AG09319 (cell line): ENCODE measurements at places on chromosomes 12 and 14.

- DNase-seq, result no peak
Measured at GRCh38 chr12:107108995-107109508, 15.7 kb upstream of the CRY1 start.

GRCh38 chr14:74290415-74290814 lies 12.3 kb downstream of the ABCD4 start:
- DNase-seq, result no peak

DNA sequence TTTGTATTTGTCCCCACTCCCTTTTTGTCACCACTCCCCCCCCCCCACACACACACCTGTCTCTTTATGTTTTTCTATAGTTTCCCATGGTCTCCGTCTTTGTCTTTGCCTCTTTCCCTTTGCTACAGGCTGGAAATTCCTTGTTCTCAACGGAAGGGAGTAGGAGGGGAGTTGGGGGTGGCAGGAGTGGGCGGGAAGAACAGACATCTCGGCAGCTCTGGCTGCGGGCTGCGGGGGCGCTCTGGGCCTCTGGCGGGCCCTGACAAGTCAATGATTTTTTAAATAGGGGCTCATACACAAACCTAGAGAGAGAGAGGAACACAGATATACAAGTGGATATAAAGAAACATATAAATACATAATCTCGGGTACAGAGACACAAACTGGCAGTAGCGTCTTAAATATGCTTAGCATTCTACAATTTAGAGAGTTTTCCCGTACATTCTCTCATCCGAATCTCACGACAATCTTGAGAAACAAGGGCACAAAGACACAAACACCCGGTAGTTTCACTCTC lies 2.4 kb upstream of the NAB2 start:
- no peak for DNase-seq

GRCh38 chr12:6570264-6570887 lies 2.3 kb upstream of the NOP2 start:
- DNase-seq, result no peak

DNA sequence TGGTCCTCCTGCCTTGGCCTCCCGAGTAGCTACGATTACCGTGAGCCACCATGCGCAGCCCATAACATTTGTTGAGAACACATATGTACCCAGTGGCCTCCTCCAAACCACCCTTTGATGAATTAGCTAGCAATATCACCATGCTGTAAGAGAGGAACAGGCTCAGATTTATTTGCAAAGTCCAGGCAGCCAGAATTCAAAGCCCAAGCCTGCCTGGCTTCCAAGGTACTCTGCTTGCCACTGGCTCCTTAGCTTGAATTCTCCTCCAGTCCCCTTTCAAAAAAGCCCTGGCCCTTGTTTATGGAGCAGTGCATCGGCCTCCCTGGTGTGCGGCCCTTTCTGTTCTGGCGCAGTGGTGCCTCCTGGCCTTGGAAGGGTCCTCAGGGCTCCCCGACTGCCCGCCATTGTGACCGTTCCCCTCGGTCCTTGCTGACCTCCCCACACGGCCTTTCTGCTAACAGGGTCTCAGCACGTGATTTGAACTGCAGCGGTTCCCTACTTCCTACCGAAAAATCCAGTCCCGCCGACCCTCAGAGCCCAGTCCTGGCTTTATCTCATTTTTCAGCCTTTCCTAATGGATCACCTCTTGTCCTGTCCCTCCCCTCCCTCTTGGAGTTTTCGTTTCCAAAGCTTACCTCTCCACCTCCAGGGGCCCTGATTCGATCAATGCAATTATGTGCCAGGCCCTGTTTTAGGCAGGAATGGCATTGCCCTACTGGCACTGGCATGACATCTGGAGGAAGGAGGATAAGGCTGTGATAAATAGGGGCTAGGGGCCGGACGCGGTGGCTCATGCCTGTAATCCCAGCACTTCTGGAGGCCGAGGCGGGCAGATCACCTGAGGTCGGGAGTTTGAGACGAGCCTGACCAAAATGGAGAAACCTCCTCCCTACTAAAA lies 22.0 kb downstream of the SLC25A29 start:
- DNase-seq, result no peak

DNA sequence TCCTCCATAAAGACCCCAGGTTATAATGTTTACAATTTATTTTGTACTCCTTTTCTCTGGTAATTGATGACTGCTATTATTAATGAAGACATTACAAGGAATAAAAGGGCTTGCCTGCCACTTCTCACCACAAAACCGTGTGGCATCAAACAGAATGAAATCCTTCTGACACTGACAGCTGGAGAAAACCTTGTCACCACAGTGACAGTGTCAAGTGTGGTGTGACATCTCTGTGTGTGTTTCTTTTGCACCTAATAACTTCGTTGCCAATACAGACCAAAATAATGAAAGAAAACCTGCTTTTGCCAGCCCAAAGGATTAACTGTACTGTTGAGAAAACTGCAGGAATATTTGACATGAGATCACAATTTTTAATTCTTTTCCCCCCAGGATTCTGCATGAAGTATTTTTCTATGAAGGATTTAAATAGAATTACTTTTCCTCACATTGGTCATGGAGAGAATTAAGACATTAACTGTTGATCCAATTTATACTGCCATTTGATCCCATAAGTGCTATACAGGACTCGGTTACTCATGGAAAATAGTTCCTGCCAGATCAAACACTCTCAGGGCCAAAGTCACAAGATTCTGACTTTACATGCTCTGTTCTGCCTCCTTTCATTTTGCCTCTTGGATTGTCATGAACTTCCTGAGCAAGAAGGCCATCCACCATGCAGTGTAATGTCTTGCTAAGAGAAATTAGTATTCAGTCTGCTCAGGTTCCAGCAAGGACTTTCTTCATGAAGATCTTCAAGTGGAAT lies 60.4 kb upstream of the IFNG-AS1 start:
- DNase-seq, result no peak

GRCh38 chr12:111218499-111218898 lies 150.4 kb downstream of the PHETA1 start:
- no peak for DNase-seq

DNA sequence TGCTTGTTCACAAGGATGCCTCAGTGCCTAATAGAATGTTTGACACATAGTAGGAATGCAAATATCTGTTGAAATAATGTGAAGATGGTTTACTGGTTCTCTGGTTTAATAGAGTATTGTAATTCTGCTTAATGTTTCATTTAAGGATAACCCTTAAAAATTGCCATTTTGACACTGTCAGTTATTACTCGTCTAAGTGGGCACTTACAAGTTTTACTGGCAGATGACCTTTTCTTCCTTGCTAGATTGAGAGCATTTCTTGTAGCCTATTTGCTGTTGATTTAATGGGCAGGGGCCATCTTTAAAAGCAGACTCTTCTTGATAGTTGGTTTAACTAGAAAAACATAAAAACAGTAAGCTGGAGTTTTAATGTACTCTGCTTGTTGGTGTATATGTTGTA lies 1.9 kb downstream of the TMEM263 start:
- no peak for DNase-seq

- DNase-seq, result no peak
Measured at GRCh38 chr12:44307506-44308168, 471.8 kb downstream of the TMEM117 start.

- no peak for DNase-seq
Measured at GRCh38 chr12:130634866-130635265, 81.2 kb downstream of the RIMBP2 start.

DNA sequence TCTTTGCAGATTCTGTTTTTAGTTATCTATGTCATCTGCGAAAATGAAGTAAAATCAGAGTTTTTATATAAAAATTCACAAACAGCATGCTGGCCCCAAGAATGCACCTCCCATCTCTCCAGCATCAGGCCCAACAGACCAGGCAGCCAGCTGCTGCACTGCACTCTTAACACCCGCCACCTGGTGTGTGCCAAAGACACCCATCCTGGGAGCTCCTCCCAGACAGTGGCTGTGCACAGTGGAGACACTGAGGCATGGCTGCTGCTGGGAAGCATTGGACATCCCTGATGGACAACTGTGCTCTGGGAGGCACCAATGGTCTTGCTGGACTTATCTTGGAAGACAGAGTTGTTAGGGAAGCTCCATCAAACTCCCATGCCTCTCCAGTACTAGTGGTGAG lies 817.2 kb downstream of the TMEM121 start:
- no peak for DNase-seq

- no peak for DNase-seq
Measured at GRCh38 chr12:22856178-22856577, 231.2 kb downstream of the ETNK1 start.

DNA sequence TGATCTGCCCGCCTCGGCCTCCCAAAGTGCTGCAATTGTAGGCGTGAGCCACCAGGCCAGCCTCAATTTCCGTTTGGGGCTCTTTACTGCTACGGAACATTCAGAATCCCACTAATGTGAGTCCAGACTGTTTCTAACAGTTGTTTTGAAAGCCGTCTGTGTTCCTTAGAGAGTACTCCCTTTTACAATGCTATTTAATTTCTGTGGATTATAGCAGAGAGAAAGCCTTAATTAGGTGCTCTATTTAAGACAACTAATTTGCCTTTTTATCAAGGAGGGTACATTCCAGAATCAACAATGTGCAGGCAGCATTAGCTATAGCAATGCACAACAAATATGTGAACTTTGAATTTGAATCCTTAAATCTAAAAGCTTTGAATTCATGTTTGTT lies 2.8 kb upstream of the SAV1 start:
- no peak for DNase-seq

GRCh38 chr12:46149079-46149464 lies 119.8 kb downstream of the SLC38A1 start:
- DNase-seq, result no peak

GRCh38 chr14:43803076-43803689 lies 703.9 kb downstream of the FSCB start:
- DNase-seq, result no peak

GRCh38 chr12:56571121-56571520 lies 49.5 kb downstream of the RBMS2 start:
- no peak for DNase-seq

- DNase-seq, result no peak
Measured at GRCh38 chr14:59036134-59036533, 152.3 kb upstream of the DAAM1 start.

- no peak for DNase-seq
Measured at GRCh38 chr14:50773632-50774541, 57.1 kb downstream of the NIN start.

- no peak for DNase-seq
Measured at GRCh38 chr12:64212119-64212746, 9.9 kb downstream of the KICS2 start.

GRCh38 chr14:100698666-100699448 lies 27.8 kb upstream of the DLK1 start:
- no peak for DNase-seq

DNA sequence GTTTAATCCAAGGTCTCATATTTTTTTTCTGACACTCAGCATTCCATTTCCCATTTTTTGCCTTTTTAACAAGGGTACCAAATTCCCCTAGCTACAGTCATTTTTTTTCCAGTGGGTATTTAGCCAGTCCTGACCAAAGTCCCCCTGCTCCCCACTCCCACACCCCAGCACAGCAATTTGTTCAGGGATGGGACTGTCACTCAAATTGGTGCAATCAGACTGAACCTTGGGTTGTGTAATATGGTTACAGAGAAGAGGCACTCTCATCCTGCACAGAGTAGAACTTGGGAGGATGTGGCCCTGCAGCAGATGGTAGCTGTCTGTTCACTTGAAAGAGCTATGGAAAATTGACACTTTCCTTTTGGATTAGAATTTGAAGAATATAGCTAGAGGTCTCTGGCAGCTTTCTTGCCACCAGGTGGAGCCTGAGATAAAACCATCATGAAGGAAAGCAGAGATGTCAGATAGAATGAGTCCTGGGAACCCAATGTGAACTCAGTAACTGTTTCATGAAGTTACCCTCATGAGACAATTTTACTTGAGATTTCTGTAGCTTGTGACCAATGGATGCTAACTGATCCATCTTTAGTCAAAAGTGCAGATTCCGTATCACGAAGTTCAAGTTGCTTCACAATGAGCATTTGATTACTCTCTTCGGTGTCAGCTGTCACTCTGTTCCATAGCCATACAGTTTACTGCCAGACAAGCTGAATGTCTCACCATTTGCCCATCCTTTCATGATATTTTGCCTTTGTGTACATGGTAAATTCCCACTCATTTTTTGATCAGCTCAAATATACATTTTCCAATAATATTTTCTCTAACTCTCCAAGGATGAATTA lies 394.0 kb upstream of the SYT1 start:
- DNase-seq, result no peak

DNA sequence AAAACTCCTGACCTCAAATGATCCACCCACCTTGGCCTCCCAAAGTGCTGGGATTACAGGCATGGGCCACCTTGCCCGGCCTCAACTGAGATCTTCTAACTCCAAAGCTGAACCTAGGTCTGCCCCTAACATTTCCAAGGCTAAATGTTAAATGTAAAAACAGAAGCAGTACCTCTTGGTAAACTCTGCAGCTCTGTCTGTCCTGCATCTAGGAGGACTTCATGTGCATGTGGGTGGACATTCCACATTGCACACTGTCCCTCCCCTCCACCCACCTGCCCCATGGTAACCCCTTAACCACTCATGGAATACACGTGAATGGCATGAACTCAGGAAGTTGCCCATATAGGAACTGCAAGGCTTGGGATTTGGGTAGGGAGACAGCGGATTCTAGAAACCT lies 33.1 kb downstream of the SNX6 start:
- DNase-seq, result no peak

- no peak for DNase-seq
Measured at GRCh38 chr12:114757684-114758325, 73.8 kb upstream of the TBX3 start.

- no peak for DNase-seq
Measured at GRCh38 chr12:50057896-50058670, 687 bp downstream of the ASIC1 start.

- DNase-seq, result no peak
Measured at GRCh38 chr14:64502887-64503433, 678 bp downstream of the ZBTB25 start.

DNA sequence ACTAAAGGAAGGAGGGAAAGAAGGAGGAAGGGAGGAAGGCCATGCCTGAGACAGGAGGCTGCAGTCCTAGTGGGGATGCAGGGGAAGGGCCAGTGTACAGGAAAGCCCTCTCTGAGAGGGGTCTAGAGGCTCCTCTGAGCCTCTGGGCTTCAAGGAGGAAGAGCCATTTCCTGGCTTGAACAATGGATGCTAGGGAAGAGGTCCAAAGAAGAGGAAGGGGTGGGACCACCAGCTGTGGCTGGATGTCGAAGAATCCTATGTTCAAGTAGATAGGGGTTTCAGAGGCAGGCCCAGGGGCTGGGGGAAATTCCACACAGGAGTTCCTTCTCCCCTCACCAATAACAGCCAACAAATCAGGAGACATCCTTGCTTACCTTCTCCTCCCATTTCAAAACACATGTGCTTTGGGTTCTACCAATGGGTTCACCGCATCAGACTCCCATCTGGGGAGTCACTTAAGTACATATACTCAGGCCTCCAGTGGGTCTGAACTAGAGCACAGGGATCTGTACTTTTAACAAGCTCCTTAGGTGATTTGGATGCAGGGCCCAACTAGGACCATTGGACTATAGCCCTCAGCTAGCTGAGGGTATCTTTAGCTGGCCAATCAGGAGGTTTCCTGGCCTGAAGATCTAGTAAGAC lies 32.4 kb downstream of the PRPF40B start:
- no peak for DNase-seq

GRCh38 chr14:91872517-91873470 lies 5.5 kb upstream of the TC2N start:
- DNase-seq, result peak; percentile 74
